Panc1 (cell line): ENCODE measurements at places on chromosomes 11 and 22. TPM values are rescaled to one million over a fixed set of nuclear protein-coding genes. Genes with fewer than 3 reads are reported as not detected.

The KCNJ1 gene
- total RNA-seq: not detected

The KRTAP5-2 gene
- total RNA-seq: not detected

The TRIM3 gene
- 35.4 TPM for total RNA-seq

The HBE1 gene
- total RNA-seq: 3.2 TPM

The FAM180B gene
- total RNA-seq: not detected

The OR6T1 gene
- not detected for total RNA-seq

The KRTAP5-9 gene
- not detected for total RNA-seq

The BEST1 gene
- 0.13 TPM for total RNA-seq

The NRXN2 gene
- total RNA-seq: 0.15 TPM

The LRRC4C gene
- total RNA-seq: 0.15 TPM

The NR1H3 gene
- 17.2 TPM for total RNA-seq
